ENCODE measurements at places on chromosomes 1 and 21. TPM values are rescaled to one million over a fixed set of nuclear protein-coding genes. Genes with fewer than 3 reads are reported as not detected.

The CYP4A22 gene
- polyA plus RNA-seq, result not detected

The CASQ2 gene
- polyA plus RNA-seq, result not detected

The LCK gene
- polyA plus RNA-seq, result 937 TPM

The PEX11B gene
- polyA plus RNA-seq, result 46.9 TPM

The DMBX1 gene
- not detected for polyA plus RNA-seq

The ESPN gene
- 0.48 TPM for polyA plus RNA-seq

Measured in CD8-positive, alpha-beta memory T cell (primary cell).